ENCODE measurements at places on chromosomes 1 and 21. TPM values are rescaled to one million over a fixed set of nuclear protein-coding genes. Genes with fewer than 3 reads are reported as not detected.

The RGS16 gene
- total RNA-seq: 0.88 TPM

The SELENON gene
- 20.9 TPM for total RNA-seq

The TRABD2B gene
- 0.34 TPM for total RNA-seq

The MX2 gene
- 31.0 TPM for total RNA-seq

Measured in subcutaneous adipose tissue (tissue), 4 donors.